ENCODE measurements at places on chromosomes 5 and 9.

DNA sequence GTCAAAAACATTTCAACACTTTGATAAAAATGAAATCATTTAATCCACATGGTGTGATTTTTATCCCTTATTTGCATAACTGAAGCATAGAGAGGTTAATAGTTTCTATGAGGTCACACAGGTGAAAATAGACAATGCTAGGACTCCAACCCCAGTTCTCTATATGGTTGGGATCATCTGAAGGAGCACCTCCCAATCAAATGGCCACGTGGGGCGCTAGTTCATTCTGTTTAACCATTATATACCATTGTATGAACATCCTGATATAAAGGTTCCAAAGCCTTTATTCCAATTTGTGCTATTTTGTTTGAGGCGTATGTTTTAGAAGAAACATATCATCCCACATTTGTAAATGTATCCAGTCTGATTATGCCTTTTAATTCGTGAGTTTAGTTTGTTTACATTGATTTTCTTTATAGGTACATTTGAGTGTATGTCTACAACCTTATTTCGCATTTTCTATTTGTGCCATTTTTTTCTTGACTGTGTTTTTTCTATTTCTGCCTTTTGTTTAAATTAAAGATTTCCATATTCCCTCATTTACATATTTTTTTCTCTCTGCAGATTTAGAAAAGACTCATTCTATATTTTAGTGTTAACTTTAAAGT lies 1092.0 kb downstream of the MAT2B start:
- no peak for DNase-seq

- no peak for DNase-seq
Observed at GRCh38 chr9:30058463-30058862, 2326.0 kb upstream of the ACO1 start.

GRCh38 chr5:153770066-153770465 lies 268.6 kb downstream of the FAM114A2 start:
- DNase-seq: no peak

- DNase-seq: no peak
Observed at GRCh38 chr5:91584352-91584751, 201.2 kb upstream of the ARRDC3 start.

- DNase-seq: peak; percentile 54
Observed at GRCh38 chr9:112059145-112059965, 115.7 kb downstream of the SUSD1 start.

Data from colonic mucosa (tissue), 4 donors.